ENCODE measurements at places on chromosomes 3 and 15. TPM values are rescaled to one million over a fixed set of nuclear protein-coding genes. Genes with fewer than 3 reads are reported as not detected.

Gene ZIC1
- not detected for total RNA-seq

Gene BSN
- 0.25 TPM for total RNA-seq

Gene WDR72
- 0.12 TPM for total RNA-seq

Gene ARGFX
- not detected for total RNA-seq

Gene KNG1
- 2.3 TPM for total RNA-seq

Gene SLC7A14
- 0.34 TPM for total RNA-seq

Gene ERC2
- total RNA-seq: 0.14 TPM

Gene KLHL6
- 1.9 TPM for total RNA-seq

Gene SLC6A1
- total RNA-seq: 0.36 TPM

Gene ACY1
- 153 TPM for total RNA-seq

Gene IL20RB
- 0.89 TPM for total RNA-seq

Gene SKOR1
- total RNA-seq: 0.47 TPM

Gene NGRN
- total RNA-seq: 57.0 TPM

Gene CCR4
- 0.15 TPM for total RNA-seq

Gene ROPN1
- total RNA-seq: 2.0 TPM

Gene GOLGB1
- total RNA-seq: 69.9 TPM

Gene UROC1
- not detected for total RNA-seq

Gene PYGO1
- total RNA-seq: 0.73 TPM

Gene IQCF2
- total RNA-seq: not detected

Gene C3orf52
- total RNA-seq: 35.7 TPM

Gene SUSD5
- total RNA-seq: 0.89 TPM

Gene SKIL
- total RNA-seq: 51.1 TPM

Gene COPG1
- 307 TPM for total RNA-seq

Gene MCF2L2
- 0.75 TPM for total RNA-seq

Gene TM6SF1
- 0.67 TPM for total RNA-seq

Gene ST3GAL6
- total RNA-seq: 2.8 TPM

Gene TNFAIP8L3
- total RNA-seq: 9.7 TPM

Gene C15orf39
- total RNA-seq: 23.1 TPM

Gene ZDHHC23
- total RNA-seq: 48.3 TPM

Gene CLDN18
- total RNA-seq: not detected

Gene SLC30A4
- 18.3 TPM for total RNA-seq

Gene SCG5
- total RNA-seq: 9.5 TPM

Gene IMPG2
- total RNA-seq: 0.11 TPM

Gene RUBCN
- total RNA-seq: 20.4 TPM

Gene THSD4
- total RNA-seq: 45.5 TPM

Gene FSIP1
- total RNA-seq: 8.2 TPM

Gene PLOD2
- total RNA-seq: 89.6 TPM

Gene TGM5
- not detected for total RNA-seq

Gene LRRC15
- total RNA-seq: 0.31 TPM

Gene SLC22A14
- total RNA-seq: not detected

Gene ARPP19
- 99.5 TPM for total RNA-seq

Gene CELF6
- total RNA-seq: 1.1 TPM

Gene GOLGA6D
- total RNA-seq: not detected

Gene SLC9C1
- total RNA-seq: 0.43 TPM

Gene SLC2A2
- not detected for total RNA-seq

Gene APBA2
- total RNA-seq: 1.2 TPM

Gene DPPA2
- not detected for total RNA-seq

Gene DUOXA2
- 4.9 TPM for total RNA-seq

Gene CSPG4
- 12.2 TPM for total RNA-seq

Gene CCR8
- not detected for total RNA-seq

All from left colon (tissue), 2 donors.